ENCODE measurements at places on chromosomes 1 and 21.

DNA sequence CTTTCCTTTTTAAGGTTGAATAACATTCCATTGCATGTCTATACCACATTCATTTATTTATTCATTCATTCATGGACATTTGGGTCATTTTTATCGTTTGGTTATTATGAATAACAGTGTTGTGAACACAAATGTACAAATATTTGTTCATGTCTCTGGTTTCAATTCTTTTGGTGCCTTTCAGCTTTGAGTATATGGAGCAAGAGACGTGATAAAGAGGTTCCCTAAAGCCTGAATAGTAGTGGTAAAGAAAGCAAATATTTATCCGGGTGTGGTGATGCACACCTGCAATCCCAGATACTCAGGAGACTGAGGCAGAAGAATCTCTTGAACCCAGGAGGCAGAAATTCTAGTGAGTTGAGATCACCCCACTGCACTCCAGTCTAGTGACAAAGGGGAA is 5.3 kb upstream of the RLF start:
- DNase-seq = no peak

DNA sequence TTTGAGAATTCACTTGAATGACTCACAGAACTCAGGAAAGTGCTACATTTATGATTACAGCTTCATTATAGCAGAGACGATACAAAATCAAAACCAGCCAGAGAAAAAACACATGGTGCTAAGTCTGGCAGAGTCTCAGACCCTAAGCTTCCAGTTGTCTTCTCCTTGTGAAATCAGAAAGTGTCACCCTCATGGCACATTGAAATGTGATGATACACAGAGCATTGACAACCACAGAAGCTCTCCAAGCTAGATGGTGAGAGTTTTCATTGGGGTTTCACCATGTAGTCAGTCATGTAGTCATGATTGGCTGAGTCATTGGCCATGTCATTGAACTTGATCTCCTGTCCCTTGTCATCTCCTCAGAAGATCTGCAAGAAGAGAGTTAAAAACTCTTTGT is 526.6 kb downstream of the MRPL39 start:
- DNase-seq = no peak

DNA sequence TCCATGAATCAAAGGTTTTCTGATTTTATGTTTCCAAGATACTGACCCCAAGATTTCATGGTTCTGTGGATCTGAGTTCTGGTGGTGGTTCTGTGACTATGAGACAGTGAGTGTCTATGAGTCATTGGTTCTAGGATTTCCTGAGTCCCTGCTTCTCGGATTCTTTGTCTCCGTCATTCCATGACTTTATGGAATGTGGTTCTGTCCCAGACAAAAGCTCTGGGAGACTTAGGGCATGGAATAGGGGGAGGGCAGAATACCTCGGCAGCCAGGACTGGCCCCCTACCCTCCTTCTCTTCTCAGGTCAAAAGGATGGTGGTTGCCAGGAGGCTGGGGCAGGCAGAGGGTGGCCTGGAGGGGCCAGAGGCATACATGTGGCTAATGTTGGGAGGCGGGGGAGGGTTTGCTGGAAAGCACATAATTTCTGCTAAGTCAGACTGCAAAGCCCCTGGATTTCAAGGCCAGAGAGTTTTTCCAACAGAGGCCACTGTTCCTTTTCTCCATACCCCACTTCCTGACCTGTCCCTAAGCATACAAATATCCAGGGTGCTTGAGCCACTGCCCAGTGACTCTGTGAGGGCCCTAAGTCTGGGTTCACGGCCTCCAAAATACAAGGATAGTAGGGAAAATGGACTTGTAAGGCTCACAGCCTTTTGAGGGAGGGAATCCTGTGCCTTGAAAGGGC is 17.2 kb downstream of the CDCP2 start:
- DNase-seq = peak; percentile 38

GRCh38 chr1:19918057-19918456 is 5.4 kb downstream of the PLA2G2E start:
- peak; percentile 74 for DNase-seq

GRCh38 chr1:229406798-229407197 is 27.1 kb downstream of the ACTA1 start:
- DNase-seq = peak; percentile 89

DNA sequence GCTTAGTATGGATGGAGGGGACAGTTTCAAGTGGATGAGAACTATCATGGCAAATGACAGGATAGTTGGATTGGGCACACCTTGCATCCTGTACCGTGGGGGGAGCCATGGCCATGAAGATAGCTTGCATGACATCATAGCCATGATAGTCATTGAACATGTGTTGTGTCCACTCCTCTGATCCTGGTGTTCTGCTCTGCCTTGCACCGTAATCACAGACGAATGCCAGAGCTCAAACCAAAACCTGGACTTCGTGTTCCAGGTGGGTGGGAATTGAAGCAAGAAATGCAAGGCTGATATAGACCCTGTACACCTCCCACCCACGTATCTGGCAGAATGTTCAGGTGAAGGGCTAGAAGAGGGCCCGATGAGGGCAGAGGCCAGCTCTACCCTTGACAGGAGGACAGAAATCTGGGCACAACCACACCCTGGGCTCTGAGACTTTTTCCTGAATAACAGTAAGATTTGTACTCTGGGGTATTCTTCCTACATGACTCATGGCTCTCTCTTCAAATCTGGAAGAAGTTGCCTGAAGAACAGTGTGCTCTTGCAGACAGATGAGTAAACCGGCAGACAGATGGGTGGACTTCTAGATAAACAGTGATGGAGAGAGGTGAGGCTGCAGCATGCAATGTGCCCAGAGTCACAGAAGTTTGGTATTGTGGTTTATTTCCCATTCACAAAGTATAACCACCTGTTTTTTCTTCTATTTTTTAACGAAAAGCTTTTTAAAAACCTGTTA is 45.0 kb downstream of the KCNJ6 start:
- DNase-seq = no peak

GRCh38 chr1:45928486-45929205 is 125.2 kb downstream of the MAST2 start:
- no peak for DNase-seq

- DNase-seq = no peak
These were observed 23.2 kb upstream of the LRP8 start for GRCh38 chr1:53350853-53351767.

Measured in HepG2 (cell line).